Lung microvascular endothelial cell (primary cell): ENCODE measurements at places on chromosomes 5 and 9.

GRCh38 chr9:84500826-84501225 is 160.3 kb upstream of the SLC28A3 start:
- DNase-seq = no peak

GRCh38 chr5:158798140-158798539 is 301.6 kb downstream of the EBF1 start:
- no peak for DNase-seq

GRCh38 chr9:113929634-113930389 is 53.7 kb downstream of the ZNF618 start:
- DNase-seq = peak; percentile 81

DNA sequence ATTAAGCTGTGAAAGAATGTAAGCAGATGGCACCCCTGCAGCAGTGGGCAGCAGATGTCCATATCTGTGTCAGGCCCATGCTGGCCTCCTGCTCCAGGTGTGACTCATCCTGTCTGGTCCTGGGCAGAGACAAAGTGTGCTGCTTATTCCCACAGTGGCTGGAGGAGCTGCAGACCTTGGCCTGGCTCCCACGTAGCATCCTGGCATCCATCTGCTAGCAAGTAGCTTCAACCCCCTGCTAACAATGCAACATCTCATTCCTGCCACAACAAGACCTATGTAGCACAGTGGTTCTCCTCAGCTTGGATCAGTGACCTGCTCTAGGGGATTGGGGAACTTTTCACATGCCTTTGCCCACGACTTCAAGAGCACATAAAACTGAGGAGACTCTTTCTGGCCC is 126.4 kb upstream of the SLC12A2 start:
- DNase-seq = peak; percentile 67
